ENCODE measurements at places on chromosomes 1 and 21.

DNA sequence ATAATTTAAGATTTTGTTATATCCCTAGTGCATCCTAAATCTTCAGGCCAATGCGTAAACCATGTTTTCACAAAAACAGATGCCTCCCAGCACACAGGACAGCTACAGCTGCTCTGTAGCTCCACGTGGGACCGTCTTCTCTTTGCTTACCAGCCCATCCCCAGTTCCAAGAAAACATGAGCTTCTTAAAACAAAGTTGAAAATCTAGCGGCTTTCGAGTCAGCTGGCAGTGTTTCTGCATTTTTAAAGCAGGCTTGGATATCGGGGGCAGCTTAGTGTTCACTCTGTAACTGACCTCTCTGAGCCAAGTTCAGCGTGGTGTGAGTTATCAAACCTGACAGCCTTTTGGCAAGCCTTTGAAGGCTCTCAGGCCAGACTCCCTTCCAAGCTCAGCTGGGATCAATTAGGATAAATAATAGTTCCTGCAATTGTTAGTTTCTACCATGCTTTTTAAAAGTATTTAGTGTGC, 881.5 kb downstream of the LTN1 start:
- H3K27me3 ChIP-seq, result no peaks in the 10 kb centered on the region
- H3K36me3 ChIP-seq, result no peaks in the 10 kb centered on the region
- DNase-seq, result no peak
- H3K4me1 ChIP-seq, result no peaks in the 10 kb centered on the region
- no peak overlapping the region for H3K4me3 ChIP-seq

- H3K4me3 ChIP-seq, result peak overlapping the region; percentile 78
These were observed 708 bp downstream of the CDA start for GRCh38 chr1:20589331-20590278.

- no peak overlapping the region for H3K27ac ChIP-seq
- H3K4me3 ChIP-seq, result no peak overlapping the region
- no peak for DNase-seq
- H3K4me1 ChIP-seq, result peaks cover 35% of the 10 kb centered on the region
- H3K27me3 ChIP-seq, result no peaks in the 10 kb centered on the region
These were observed 7.8 kb downstream of the KCNJ15 start for GRCh38 chr21:38264571-38264970.

GRCh38 chr1:150001415-150001814, 9.1 kb downstream of the OTUD7B start:
- H3K36me3 ChIP-seq, result peaks cover 4% of the 10 kb centered on the region
- no peaks in the 10 kb centered on the region for H3K27me3 ChIP-seq
- H3K4me3 ChIP-seq, result no peak overlapping the region
- no peak overlapping the region for H3K27ac ChIP-seq
- no peak for DNase-seq

DNA sequence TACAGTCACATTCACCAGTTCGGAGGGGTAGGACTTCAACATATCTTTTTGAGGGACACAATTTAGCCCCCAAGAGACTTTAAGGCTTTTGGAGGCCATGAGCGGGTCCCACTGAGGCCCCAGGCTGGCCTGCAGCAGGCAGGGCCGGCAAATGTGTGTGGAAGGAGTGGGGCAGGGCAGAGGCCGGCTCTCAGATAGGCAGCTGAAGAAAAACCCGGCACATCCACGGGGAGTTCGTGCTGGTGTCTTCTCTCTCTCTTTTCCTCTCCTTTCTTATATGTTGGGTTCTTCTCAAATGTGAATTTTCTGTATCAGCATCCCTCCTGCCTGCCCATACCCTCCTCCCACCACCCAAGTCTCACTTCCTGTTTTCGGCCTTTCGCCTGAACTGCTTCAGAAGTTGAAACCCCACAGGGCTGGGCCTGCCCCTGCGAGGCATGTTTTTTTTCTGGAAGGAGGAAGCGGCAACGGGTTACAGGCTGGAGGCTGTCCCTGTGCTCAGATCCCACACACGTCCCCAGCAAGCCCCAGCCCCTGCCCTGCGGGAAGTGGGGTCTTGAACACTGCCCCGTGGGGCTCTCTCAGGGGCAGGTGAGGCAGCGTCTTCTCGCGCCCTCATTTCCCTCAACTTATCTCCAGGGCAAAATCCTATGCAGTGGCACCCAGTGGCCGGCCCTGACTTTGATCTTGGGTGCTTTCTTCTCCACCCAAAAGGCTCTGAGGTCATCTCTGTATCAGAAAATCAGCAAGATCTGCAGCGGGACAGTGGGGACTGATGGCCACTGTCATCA, 9.7 kb upstream of the UMODL1 start:
- no peak overlapping the region for H3K27ac ChIP-seq
- H3K4me3 ChIP-seq, result no peak overlapping the region
- no peak for DNase-seq
- H3K27me3 ChIP-seq, result no peaks in the 10 kb centered on the region

DNA sequence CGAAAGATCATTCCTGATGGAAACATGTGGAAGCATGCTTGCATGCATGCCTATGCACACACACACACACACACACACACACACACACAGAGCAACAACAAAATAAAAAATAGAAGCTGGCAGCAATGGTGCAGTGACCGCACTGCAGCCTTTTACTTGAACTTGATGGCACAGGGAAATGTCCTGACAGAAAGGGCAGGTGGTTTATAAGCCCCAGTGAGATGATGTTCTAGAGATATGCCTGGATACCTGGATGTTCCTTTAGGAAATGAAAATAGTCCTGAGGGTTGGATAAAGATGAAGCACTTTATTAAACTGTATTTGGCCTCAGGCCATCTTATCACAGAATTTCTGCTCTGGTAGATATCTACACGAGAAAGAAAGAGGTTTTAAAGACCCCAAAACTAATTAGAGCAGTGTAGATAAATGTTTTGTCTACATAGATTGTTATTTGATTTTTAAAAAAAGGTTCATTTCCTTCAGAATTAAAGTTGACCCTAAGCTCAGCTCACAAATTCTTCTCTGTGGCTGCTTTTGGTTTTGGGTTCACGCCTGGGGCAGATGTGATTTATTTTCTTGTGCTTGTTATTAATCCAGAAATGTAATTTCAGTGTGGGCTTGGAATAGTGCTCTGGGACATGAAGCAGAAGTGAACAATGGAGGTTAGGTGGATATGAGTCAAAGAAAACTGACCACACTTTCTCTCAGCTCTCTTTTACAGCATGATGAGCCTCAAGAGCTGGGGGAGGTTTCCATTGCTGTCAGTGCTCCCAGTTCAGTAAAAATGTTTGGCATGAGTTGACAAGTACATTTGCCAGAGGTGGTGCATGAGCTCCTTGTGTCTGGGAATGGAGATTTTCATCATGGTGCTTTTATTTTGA, 22.9 kb downstream of the ADAM30 start:
- H3K27me3 ChIP-seq, result no peaks in the 10 kb centered on the region
- H3K36me3 ChIP-seq, result no peaks in the 10 kb centered on the region
- peak overlapping the region; percentile 2 for H3K27ac ChIP-seq
- H3K4me1 ChIP-seq, result peaks cover 17% of the 10 kb centered on the region

DNA sequence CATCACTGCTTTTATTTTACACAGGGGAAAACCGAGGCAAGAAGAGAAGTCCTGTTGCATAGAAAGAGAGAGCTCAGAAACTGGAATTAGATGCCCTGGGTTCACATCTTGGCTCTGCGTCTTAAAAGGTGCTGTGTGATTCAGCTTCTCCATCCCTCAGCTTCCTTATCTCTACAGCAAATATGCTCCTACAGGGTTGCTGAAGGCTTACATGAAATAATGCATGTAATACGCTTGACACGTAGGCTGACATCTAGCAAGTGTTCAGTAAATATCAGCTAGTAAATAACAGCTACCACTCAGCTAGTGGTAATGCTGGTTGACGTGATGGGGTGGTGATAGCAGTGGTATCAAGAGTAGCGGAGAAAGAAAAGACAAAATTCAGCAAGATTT, 77.1 kb upstream of the CD55 start:
- no peaks in the 10 kb centered on the region for H3K27me3 ChIP-seq
- H3K4me3 ChIP-seq, result no peak overlapping the region
- H3K27ac ChIP-seq, result no peak overlapping the region
- peaks cover 16% of the 10 kb centered on the region for H3K4me1 ChIP-seq
- no peak for DNase-seq

GRCh38 chr1:10659646-10660540, 136.6 kb downstream of the CASZ1 start:
- no peak overlapping the region for H3K27ac ChIP-seq
- DNase-seq, result no peak
- no peaks in the 10 kb centered on the region for H3K27me3 ChIP-seq
- H3K4me3 ChIP-seq, result no peak overlapping the region
- no peaks in the 10 kb centered on the region for H3K4me1 ChIP-seq

DNA sequence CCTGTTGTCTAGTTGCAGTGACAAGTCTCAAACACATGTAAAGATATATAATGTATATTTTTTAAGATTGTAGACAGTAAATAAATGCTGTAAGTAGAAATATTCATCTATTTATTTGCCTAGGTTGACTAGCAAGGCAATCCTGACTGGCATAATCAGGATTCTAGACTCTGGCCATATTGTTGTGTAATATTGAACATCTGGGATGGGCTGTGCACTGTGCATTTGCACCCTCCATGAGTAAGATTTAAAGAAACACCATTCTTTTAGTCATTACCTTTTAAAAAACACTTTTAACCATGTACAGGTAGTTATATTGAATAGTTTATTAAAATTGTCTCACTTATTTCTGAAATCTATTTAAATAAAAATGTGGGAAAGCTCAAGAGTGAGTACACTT, 32.4 kb downstream of the RASAL2 start:
- H3K4me3 ChIP-seq, result no peak overlapping the region
- DNase-seq, result no peak
- peaks cover 62% of the 10 kb centered on the region for H3K4me1 ChIP-seq
- no peaks in the 10 kb centered on the region for H3K27me3 ChIP-seq

DNA sequence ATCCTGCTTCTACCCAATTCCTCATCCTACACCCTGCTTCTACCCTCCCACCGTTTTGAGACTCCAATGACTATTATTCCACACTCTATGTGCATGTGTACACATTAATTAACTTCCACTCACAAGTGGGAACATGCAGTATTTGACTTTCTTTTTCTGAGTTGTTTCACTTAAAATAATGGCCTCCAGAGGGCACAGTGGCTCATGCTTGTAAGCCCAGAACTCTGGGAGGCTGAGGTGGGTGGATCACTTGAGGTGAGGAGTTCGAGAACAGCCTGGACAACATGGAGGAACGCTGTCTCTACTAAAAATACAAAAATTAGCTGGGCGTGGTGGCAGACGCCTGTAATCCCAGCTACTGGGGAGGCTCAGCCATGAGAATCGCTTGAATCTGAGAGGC, 464.8 kb downstream of the PTBP2 start:
- no peaks in the 10 kb centered on the region for H3K27me3 ChIP-seq
- H3K4me3 ChIP-seq, result no peak overlapping the region
- no peaks in the 10 kb centered on the region for H3K36me3 ChIP-seq
- peaks cover 13% of the 10 kb centered on the region for H3K4me1 ChIP-seq

GRCh38 chr1:184622136-184622823, 132.4 kb downstream of the EDEM3 start:
- H3K27me3 ChIP-seq, result no peaks in the 10 kb centered on the region
- H3K4me3 ChIP-seq, result no peak overlapping the region
- peak overlapping the region; percentile 70 for H3K27ac ChIP-seq
- peak; percentile 70 for DNase-seq

All from PC-3 (cell line).